ENCODE measurements at places on chromosomes 2 and 18.

- no peak for DNase-seq
Observed at GRCh38 chr2:212145121-212145520, 393.5 kb downstream of the ERBB4 start.

GRCh38 chr2:195622966-195623365 is 34.1 kb upstream of the SLC39A10 start:
- DNase-seq = no peak

- DNase-seq = no peak
Observed at GRCh38 chr2:36452260-36452659, 96.7 kb downstream of the CRIM1 start.

DNA sequence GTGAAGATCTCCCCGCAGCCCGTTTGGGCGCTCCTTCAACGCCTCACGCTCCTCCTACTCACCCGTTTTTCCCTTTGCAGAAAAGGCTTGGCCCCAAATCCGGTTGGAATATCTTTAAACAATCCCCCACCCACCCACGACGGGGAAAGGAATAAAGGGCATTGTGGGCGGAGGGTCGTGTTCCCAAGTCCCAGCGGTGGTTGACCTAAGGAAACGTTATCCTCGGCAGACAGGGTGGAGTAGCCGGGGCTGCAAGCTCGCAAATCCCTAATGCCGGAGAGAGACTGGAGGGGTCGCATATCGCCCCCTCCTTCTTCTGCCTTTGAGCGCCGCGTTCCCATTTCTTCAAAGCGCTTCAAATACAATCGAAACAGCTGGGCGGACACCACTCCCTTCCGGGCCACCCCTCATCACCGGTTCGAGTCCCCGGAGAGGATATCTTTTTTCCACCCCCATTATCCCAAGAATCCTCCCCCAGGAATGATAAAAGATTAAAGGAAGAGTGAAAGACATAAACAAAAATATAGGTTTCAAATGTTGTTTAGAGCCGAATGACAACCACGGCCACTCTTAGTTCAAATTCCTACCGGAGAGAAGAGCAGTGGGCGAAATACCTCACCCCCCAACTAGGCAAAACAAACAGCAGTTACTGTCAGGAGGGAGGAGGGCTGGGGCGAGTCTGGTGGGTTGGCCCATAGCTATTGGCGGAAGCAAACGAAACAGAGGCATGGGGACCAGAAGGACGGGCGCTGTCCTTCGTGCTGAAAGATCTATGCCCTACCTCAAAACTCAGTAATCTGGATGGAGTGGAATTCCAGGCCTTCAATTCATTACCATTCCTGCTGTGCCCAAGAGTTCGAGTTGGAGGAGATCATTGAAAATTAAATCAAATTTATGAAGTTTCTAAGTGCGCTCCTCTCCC is 2.8 kb upstream of the GAD1 start:
- no peak for DNase-seq

DNA sequence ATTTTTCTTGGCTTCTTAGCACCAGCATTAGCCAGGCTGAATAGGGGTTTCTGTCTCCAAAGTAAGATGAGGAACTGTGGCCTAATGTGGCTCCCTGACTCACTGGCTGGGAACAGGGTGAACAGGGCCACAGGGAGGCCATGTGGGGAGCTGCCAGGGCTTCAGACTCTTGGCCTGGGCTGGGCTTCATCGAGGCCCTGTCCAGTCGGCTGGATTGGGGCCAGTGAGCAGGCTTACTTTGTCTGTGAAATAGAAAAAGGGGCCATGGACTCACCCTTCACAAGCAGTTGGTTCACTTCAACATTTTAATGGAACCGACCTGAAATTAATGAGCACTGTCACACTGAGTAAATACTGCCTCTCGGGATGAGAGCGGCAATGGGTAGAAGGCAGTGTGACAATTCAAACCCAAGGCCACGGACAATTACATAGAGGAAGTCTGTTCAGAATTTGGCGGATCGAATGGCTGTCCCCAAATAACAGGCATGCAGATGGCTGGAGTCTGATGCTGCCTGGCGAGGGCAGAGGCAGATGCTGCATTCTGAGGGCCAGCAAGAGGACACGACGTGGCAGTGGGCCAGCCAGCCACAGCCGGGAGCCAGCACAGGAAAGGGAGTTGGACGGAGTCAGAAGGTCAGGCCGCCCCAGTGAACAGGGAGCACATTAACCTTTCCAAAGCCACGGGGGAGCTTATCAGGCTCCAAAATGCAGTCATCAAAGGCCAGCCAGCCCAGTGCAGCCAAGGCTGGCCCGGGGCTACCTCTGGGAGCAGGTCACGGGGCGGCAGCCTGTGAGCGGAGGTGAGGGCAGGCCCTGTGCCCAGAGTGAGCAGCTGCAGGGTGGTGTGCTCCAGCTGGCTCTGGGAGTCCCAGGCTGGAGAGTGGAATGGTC is 146.6 kb upstream of the REV1 start:
- no peak for DNase-seq

GRCh38 chr2:121635371-121635770 is 13.9 kb downstream of the CLASP1 start:
- DNase-seq = no peak

- DNase-seq = peak; percentile 8
Observed at GRCh38 chr2:163191372-163191771, 352.8 kb upstream of the KCNH7 start.

- DNase-seq = no peak
Observed at GRCh38 chr2:200352636-200353035, 46.1 kb downstream of the SPATS2L start.

- DNase-seq = no peak
Observed at GRCh38 chr2:222825031-222825430, 35.8 kb upstream of the ACSL3 start.

- no peak for DNase-seq
Observed at GRCh38 chr18:79071037-79071436, 1.8 kb downstream of the ATP9B start.

DNA sequence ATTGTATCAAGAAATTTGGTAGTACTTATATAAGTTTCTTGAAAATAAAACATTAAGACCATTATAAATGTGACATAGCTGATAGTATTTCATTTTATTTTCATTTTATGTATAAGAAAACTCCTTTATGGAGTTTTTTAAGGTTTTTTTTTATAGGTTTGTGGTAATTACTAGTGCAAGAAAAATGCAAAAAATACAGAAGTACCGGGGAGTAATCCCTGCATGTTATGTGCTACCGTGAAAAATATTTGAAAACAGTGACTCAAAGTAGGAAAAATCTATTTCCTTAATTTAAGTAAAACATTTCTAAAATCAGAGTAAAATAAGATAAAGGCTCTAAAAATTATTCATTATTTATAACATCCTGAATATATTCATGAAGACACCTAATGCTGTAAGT is 21.6 kb downstream of the ZSWIM2 start:
- no peak for DNase-seq
